Activated CD8-positive, alpha-beta memory T cell treated with anti-CD3 and anti-CD28 coated beads, Interleukin-2, amount 10 ng/mL, durations not matched to agents 7 days and 5 days (primary cell): ENCODE measurements at places on chromosomes 3 and 15. TPM values are rescaled to one million over a fixed set of nuclear protein-coding genes. Genes with fewer than 3 reads are reported as not detected.

GRCh38 chr3:179706233-179706632 is 53.4 kb downstream of the USP13 start:
- no peak overlapping the region for H3K4me3 ChIP-seq
- H3K4me1 ChIP-seq, result no peaks in the 10 kb centered on the region
- no peak for DNase-seq
- no peak overlapping the region for H3K27ac ChIP-seq
- H3K27me3 ChIP-seq, result no peaks in the 10 kb centered on the region

- H3K4me3 ChIP-seq, result no peak overlapping the region
- no peak overlapping the region for H3K27ac ChIP-seq
- H3K4me1 ChIP-seq, result no peaks in the 10 kb centered on the region
- no peaks in the 10 kb centered on the region for H3K36me3 ChIP-seq
- H3K27me3 ChIP-seq, result peaks cover 25% of the 10 kb centered on the region
- DNase-seq, result no peak
Measured at GRCh38 chr3:131620977-131621376, 118.2 kb upstream of the MRPL3 start.

- H3K27me3 ChIP-seq, result no peaks in the 10 kb centered on the region
- H3K4me3 ChIP-seq, result no peak overlapping the region
- H3K4me1 ChIP-seq, result no peaks in the 10 kb centered on the region
- no peaks in the 10 kb centered on the region for H3K36me3 ChIP-seq
- no peak for DNase-seq
- H3K27ac ChIP-seq, result no peak overlapping the region
Measured at GRCh38 chr3:62718011-62718410, 157.2 kb downstream of the CADPS start.

DNA sequence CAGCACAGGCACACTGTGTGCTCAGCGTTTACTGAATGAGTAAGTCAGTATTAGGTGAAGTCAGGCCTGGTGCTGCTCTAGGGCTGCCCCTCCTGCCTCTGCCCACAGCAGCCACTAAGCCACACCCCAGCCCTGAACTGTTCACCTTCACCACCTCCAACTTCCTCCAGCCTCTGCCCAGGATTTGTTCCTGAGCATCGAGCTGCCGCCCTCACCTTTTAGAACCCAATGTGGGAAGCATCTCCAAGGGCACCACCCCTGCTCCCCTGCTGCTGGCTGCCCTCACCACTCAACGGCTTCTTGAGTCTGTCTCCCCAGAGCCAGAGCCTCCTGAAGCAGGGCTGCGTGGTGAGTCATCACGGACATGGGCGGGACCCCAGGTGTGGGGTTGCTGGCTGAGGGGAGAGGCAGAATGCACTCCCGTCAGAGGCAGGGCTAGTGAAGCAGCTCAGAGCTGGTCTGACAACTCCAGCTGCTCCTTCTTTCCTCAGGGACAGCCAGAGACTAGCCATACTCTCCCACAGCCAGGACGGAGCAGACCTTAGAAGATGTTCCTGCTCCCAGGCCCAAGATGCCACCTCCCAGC is 5.8 kb downstream of the HYAL2 start:
- peak overlapping the region; percentile 60 for H3K4me3 ChIP-seq
- peak; percentile 94 for DNase-seq
- H3K27ac ChIP-seq, result peak overlapping the region; percentile 91
- peaks cover 48% of the 10 kb centered on the region for H3K4me1 ChIP-seq
- H3K27me3 ChIP-seq, result no peaks in the 10 kb centered on the region

- H3K4me3 ChIP-seq, result no peak overlapping the region
- no peak overlapping the region for H3K27ac ChIP-seq
- H3K36me3 ChIP-seq, result no peaks in the 10 kb centered on the region
- peaks cover 33% of the 10 kb centered on the region for H3K27me3 ChIP-seq
- peaks cover 33% of the 10 kb centered on the region for H3K4me1 ChIP-seq
Measured at GRCh38 chr15:61835496-61836106, 224.6 kb downstream of the VPS13C start.

- no peak for DNase-seq
- no peak overlapping the region for H3K4me3 ChIP-seq
- no peaks in the 10 kb centered on the region for H3K36me3 ChIP-seq
Measured at GRCh38 chr3:150251187-150252062, 156.7 kb upstream of the TSC22D2 start.

GRCh38 chr15:27973886-27974285 is 125.2 kb downstream of the OCA2 start:
- no peaks in the 10 kb centered on the region for H3K36me3 ChIP-seq
- H3K4me1 ChIP-seq, result no peaks in the 10 kb centered on the region
- no peak for DNase-seq
- H3K27me3 ChIP-seq, result no peaks in the 10 kb centered on the region
- H3K4me3 ChIP-seq, result no peak overlapping the region
- no peak overlapping the region for H3K27ac ChIP-seq

DNA sequence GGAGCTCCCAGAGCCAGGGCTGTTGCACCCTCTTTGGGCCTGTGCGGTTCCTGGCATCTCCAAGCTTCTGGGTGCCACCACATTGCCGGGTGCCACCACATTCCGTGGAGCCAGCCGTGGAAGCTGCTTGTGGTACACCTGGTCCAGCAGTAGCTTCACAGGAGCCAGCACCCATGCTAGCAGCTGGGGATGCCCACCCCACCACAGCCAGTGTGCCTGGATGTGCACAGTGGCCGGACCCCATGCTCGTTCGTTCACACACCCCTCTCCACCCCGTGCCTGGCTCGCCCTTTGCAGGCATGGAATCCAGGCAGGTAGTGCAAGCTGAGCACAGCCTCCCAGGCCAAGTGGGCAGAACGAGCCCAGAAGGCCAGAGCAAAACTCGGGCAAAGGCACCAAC is 1029.8 kb upstream of the GBE1 start:
- H3K27me3 ChIP-seq, result no peaks in the 10 kb centered on the region
- H3K4me3 ChIP-seq, result no peak overlapping the region
- no peaks in the 10 kb centered on the region for H3K36me3 ChIP-seq
- H3K4me1 ChIP-seq, result no peaks in the 10 kb centered on the region
- DNase-seq, result no peak

- no peak overlapping the region for H3K27ac ChIP-seq
- no peak overlapping the region for H3K4me3 ChIP-seq
- no peak for DNase-seq
- no peaks in the 10 kb centered on the region for H3K36me3 ChIP-seq
- H3K4me1 ChIP-seq, result no peaks in the 10 kb centered on the region
Measured at GRCh38 chr15:35757361-35757760, 211.4 kb upstream of the DPH6 start.

DNA sequence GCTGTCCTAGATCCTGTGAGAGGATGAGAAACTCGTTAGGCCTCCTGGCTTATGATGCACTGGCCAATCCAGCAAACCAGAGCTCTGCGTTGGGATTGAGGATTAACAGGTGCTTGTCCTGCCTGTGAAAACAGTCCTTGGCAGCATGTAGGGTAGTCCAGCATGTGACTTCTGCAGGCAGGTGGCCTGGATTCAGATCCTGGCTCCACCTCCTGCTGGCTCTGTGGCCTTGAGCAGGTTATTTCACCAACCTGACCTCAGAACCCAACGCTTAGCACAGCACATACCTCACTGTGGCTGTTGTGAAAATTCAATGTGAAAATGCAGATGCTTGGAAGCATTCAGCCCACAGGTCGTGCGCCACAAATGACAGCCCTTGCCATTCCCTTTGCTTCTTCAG is 33.6 kb downstream of the PLA2G4D start:
- H3K4me3 ChIP-seq, result no peak overlapping the region
- peaks cover 10% of the 10 kb centered on the region for H3K4me1 ChIP-seq
- peak; percentile 38 for DNase-seq

GRCh38 chr3:128123156-128123537 is 465 bp downstream of the RUVBL1 start:
- peak overlapping the region; percentile 94 for H3K27ac ChIP-seq
- peaks cover 23% of the 10 kb centered on the region for H3K4me1 ChIP-seq
- no peak for DNase-seq
- H3K27me3 ChIP-seq, result no peaks in the 10 kb centered on the region
- peak overlapping the region; percentile 98 for H3K4me3 ChIP-seq
- H3K36me3 ChIP-seq, result peaks cover 13% of the 10 kb centered on the region

DNA sequence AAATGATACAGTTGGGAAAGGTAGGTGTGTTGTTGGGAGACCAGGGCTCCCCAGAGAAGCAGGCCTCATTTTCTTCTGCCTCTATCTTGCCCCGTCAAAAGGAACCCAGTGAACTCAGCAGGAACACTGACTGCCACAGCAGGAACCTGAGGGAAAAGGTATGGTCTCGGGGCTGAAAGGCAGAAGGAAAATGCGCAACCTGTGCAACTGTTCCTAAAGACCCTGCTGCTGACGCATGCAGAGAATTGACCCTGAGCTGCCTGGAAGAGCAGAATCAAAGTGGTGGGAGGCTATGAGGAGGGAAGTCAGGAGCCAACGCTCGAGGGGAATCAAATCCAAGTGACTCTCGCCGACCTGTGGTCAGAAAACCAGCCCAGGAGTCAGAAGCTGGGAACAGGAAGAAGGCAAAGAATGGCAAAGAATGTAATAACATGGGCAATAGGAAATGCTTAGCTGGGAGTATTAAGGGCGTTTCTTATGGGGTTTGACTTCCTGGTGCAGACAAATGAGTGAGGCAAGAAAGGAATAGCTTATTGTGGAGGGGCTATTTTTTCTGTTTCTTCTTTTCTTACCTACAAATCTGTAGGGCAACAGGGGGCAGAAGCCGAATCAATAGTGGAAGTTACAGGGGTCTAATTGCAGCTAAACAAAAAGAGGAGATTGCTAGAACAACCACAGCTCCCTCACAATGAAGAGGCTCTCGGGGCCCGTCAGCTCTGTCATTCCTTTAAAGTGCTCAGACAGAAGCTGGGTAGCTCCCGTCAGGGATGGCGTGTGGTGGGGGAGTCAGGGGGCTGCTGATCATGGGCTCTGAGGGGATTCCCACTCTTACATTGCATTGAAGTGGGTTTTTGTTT is 65.4 kb upstream of the DLG1 start:
- DNase-seq, result no peak
- H3K4me3 ChIP-seq, result no peak overlapping the region
- peaks cover 6% of the 10 kb centered on the region for H3K36me3 ChIP-seq

GRCh38 chr15:78340231-78341056 is at the start of gene CRABP1:
Gene CRABP1, plus strand, starts transcription at chr15:78340353. Its CDS starts 76 bp downstream, at chr15:78340429.
- H3K4me1 ChIP-seq, result peaks cover 8% of the 10 kb centered on the region
- no peaks in the 10 kb centered on the region for H3K36me3 ChIP-seq
- no peak for DNase-seq
- H3K27ac ChIP-seq, result no peak within 1 kb of the TSS
- H3K4me3 ChIP-seq, result no peak within 1 kb of the TSS

GRCh38 chr3:47778746-47779145 is 2.9 kb downstream of the SMARCC1 start:
- no peak overlapping the region for H3K4me3 ChIP-seq
- H3K27me3 ChIP-seq, result no peaks in the 10 kb centered on the region
- H3K27ac ChIP-seq, result no peak overlapping the region
- no peak for DNase-seq
- peaks cover 3% of the 10 kb centered on the region for H3K36me3 ChIP-seq
- peaks cover 27% of the 10 kb centered on the region for H3K4me1 ChIP-seq

DNA sequence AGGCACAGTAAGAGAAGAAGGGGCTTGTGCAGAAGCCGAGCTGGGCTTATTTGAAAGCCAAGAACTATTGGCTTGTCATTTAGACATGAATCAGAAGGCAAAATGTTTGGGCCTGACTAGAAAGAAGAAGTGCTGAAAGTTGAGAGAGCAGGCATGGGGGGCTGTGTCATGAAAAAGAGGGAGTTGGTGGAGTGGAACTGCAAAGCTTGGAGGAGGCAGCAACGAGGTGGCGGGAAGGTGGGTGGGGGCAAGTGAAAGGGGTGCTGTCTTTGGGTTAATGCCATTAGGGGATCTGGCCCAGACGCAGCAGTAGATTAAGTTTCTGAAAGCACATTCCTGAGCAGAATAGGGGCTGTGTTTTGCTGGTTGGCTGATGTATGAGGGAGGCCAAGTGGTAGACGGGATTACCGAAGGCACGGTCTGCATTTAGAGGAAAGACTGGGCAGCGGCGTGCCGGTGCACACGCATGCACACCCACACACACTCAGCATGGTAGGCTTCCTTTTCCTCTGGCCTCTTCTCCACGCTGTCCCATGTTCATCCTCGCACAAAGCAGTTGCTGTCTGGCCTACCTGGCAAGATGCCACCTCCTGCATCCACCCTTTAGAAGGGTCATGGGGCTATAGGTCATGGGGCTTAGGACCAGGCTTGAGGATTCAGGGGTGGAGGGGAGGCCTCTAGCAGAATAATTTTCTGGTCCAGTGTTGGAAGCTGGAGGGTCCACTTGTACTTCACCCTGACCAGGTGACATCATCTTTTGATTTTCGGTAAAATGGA is 43.0 kb downstream of the BOC start:
- no peaks in the 10 kb centered on the region for H3K36me3 ChIP-seq
- no peak overlapping the region for H3K4me3 ChIP-seq
- H3K4me1 ChIP-seq, result no peaks in the 10 kb centered on the region
- no peak for DNase-seq

DNA sequence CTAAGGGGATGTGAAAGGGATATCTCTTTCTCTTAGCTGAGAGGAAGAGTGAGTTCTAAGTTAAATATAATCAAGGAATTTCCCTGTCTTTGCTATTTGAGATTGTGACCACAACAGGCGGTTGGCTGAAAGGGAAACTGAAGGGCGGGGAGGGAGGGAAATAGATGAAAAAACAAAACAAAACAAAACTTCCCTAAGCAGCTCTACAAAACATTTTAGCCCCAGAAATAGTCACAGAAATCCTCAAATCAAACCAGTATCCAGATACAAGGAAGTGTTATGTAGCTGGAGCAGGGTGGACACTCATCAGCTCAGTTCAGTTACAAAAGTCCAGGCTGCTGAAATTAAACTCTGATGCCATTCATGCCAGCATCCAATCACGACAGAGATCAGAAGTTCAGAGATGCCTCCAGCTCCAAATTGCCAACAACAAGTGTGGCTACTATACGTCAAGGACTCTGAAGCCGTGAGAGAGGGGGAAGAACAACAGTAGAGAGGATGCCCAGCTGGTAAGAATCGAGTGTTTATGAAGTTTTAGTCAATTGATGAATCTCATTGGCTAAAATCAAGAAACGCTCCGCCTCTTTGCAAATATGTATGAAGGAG is 319 bp upstream of the TP63 start:
- no peak for DNase-seq
- H3K36me3 ChIP-seq, result no peaks in the 10 kb centered on the region
- peak overlapping the region; percentile 58 for H3K27ac ChIP-seq

- H3K27me3 ChIP-seq, result no peaks in the 10 kb centered on the region
- H3K36me3 ChIP-seq, result peaks cover 14% of the 10 kb centered on the region
- no peak for DNase-seq
- no peak overlapping the region for H3K27ac ChIP-seq
Measured at GRCh38 chr3:119636249-119636648, 24.1 kb downstream of the POPDC2 start.

DNA sequence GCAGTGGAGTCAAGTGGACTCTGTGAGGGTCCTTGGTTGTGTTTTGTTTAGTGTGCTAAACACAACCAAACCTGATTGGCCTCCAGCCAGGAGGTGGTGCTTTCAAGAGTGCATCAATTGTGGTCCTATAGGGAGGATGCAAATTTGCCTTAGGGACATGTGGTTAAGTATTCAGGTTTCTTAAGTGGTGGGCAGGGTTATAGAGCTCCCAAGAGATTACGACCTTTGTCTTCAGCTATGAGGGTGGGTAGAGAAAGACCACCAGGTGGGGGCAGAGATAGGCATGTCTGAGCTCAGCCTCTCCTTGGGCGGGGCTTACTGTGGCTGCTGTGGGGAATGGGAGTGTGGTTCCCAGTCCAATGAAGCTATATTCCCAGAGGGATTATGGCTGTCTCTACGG is 186.6 kb downstream of the SQOR start:
- H3K36me3 ChIP-seq, result no peaks in the 10 kb centered on the region
- no peak for DNase-seq
- no peak overlapping the region for H3K27ac ChIP-seq
- H3K27me3 ChIP-seq, result no peaks in the 10 kb centered on the region

WNT5A gene
- 0.16 TPM for total RNA-seq

MAP1A gene
- 3.0 TPM for total RNA-seq

AP3B2 gene
- total RNA-seq, result not detected

GMNC gene
- total RNA-seq, result not detected

LDHAL6B gene
- not detected for total RNA-seq

COL6A5 gene
- total RNA-seq, result not detected

TMC3 gene
- total RNA-seq, result not detected

CCRL2 gene
- 10.0 TPM for total RNA-seq

SNTN gene
- not detected for total RNA-seq

CAND2 gene
- total RNA-seq, result 0.05 TPM
